ENCODE measurements at places on chromosomes 12 and 14. TPM values are rescaled to one million over a fixed set of nuclear protein-coding genes. Genes with fewer than 3 reads are reported as not detected.

The ADSS1 gene
- total RNA-seq: 2.0 TPM

The GLT1D1 gene
- total RNA-seq: 9.6 TPM

The DTX1 gene
- 34.9 TPM for total RNA-seq

The PPP1R1A gene
- 7.9 TPM for total RNA-seq

The TESPA1 gene
- under 0.01 TPM for total RNA-seq

The SLC10A1 gene
- total RNA-seq: not detected

The CCDC197 gene
- not detected for total RNA-seq

The CLEC2D gene
- 9.1 TPM for total RNA-seq

The KRT6A gene
- total RNA-seq: not detected

The MYL6 gene
- total RNA-seq: 442 TPM

The CLEC9A gene
- total RNA-seq: not detected

The C14orf39 gene
- total RNA-seq: under 0.01 TPM

The APOF gene
- not detected for total RNA-seq

The RASSF9 gene
- total RNA-seq: 1.2 TPM

The SLC17A8 gene
- total RNA-seq: 2.0 TPM

The PLCZ1 gene
- total RNA-seq: 0.25 TPM

The HPD gene
- total RNA-seq: not detected

The ADAMTS20 gene
- 0.25 TPM for total RNA-seq

The OR4E2 gene
- not detected for total RNA-seq

The KRT83 gene
- total RNA-seq: not detected

The DYNC1H1 gene
- total RNA-seq: 949 TPM

The TUBA1A gene
- 6,946 TPM for total RNA-seq

The BICDL1 gene
- 17.0 TPM for total RNA-seq

The PDZRN4 gene
- total RNA-seq: 41.1 TPM

The RNF212B gene
- not detected for total RNA-seq

The BCL2L2 gene
- total RNA-seq: 11.1 TPM

The CD4 gene
- 2.2 TPM for total RNA-seq

The CD163L1 gene
- total RNA-seq: 1.5 TPM

The RD3L gene
- total RNA-seq: not detected

The ABCB9 gene
- 15.0 TPM for total RNA-seq

The RHOJ gene
- 5.9 TPM for total RNA-seq

The TMX1 gene
- 16.2 TPM for total RNA-seq

The LMNTD1 gene
- total RNA-seq: 1.2 TPM

The GDF3 gene
- not detected for total RNA-seq

The HOXC6 gene
- not detected for total RNA-seq

The SNX6 gene
- total RNA-seq: 68.1 TPM

The CRIP1 gene
- 2.0 TPM for total RNA-seq

The CLMN gene
- 0.98 TPM for total RNA-seq

The PTPRO gene
- 209 TPM for total RNA-seq

The KRT6C gene
- not detected for total RNA-seq

The FSCB gene
- not detected for total RNA-seq

The TRMT61A gene
- 4.7 TPM for total RNA-seq

The CYP46A1 gene
- total RNA-seq: 6.1 TPM

The WNT5B gene
- 15.0 TPM for total RNA-seq

The KCNH5 gene
- total RNA-seq: 20.9 TPM

The HVCN1 gene
- 5.9 TPM for total RNA-seq

The NEMP1 gene
- total RNA-seq: 6.1 TPM

The OR11H6 gene
- total RNA-seq: not detected

The BHLHE41 gene
- total RNA-seq: 0.74 TPM

The ARID4A gene
- 50.9 TPM for total RNA-seq

Measured in temporal lobe (tissue), 4 donors.